Cardiac fibroblast (primary cell): ENCODE measurements at places on chromosomes 1 and 21.

- DNase-seq = no peak
Observed at GRCh38 chr21:26365849-26366248, 195.3 kb upstream of the APP start.

DNA sequence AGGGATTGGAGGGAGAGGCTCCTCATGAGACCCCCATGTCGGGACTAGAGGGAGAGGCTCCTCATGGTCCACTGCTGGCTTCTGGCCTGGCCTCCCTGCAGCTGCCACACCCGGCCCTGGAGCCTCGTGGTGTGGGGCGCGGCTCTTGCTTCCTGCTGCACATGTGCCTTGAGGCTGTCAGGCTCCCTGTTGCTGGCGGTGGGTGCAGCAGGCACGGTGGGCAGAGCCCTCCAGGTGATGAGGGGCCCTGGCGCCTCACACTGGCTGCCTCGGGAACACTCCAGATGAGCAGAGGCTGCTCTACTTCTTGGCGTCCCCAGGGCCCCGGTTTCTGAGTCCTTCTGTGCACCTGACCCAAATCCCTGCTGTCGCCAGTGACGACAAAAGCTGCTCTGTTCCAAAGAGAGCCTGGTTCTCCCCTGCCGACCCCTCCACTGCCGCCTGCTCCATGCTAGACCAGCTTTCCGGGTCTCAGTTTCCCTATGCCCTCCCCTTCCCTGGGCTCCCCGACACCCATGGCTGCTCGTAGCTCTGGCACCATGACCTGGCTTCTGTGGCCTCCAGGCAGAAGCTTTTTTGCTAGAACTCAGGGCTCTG is 9.7 kb upstream of the ATAD3B start:
- no peak for DNase-seq

DNA sequence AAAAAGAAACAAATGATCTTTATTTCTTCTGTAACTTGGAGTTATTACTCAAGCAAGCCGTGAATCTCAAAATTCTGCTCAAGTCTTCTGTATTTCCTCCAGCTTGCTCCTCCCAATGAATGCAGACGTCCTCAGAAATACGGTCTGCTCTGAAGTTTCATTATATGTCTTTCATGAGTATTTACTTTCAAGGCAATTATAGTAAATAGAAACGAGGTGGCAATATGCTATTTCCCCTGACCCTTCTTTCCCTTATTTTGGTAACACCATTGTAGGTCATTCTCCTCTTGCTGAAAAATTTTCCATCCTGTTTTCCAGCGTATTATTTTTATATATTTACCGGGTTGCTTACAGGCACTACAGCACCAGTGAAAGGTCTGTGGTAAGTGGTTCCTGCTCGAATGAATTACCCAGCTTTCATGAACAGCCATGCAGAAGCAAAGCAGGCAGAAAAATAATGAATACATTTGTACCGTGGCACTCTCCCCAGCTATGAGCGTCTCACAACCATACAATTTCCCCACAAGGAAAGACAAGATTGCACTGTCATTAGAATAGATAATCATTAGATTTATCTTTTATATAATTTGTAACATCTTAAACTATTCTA is 350.9 kb upstream of the PKN2 start:
- DNase-seq = no peak

- no peak for DNase-seq
Observed at GRCh38 chr1:189524501-189524900, 953.2 kb downstream of the BRINP3 start.

DNA sequence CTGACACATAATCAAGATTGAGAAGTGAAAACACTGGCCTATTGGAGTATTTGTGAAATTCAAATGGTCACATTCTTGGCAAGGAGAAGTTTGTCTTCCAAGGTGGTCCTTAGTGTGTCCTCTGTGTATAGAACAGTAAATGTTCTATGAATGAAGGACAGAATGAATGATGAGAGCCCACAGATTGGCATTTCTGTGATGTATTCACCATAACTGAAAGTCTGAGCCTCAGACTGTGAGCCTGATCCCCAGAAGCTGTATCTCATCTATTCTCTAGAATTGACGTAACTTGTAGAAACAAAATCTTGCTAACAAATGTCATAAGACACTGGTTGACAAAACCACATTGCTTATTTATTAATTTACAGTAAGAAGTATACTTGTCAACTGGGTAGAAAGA is 111.5 kb upstream of the ETV3 start:
- DNase-seq = no peak

- no peak for DNase-seq
Observed at GRCh38 chr1:95407131-95407885, 173.3 kb downstream of the RWDD3 start.

DNA sequence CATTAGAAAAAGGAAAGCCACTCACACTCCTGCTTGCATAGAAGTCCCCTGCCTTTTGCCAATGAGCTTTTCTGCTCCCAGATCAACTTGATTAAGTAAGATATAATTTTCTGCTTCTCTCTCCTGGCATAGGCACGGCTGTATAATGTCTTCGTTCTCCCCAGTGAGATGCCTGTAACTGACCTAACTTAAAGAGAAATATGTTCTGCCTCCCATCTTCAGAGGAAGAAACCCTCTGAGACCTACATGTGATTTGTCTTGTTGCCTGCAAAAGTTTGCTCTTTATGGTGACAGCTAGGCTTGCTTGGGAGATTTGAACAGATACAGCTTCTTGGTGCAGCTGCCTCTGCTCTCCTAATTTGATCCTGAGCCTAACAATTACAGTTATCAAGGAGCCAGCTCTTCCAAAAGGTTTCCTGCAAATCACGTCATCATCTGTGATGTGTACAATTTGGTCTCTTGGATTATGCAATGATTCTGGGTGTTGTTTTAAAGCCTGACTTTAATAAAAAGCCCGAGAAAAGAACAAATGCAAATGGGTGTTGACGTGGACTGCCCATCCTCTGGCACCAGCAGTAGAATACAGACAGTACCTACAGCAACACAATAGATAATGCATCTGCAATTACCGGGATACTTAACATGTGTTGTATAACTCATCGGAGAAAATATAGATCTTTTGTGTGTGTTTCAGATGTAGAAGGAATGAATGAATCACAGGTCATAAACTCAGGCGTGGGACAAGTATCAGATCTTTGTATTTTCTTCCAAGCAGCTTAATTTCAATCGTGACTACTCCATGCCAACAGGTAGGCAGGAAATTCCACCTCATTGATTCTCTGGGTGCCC is 76.2 kb upstream of the KAZN start:
- peak; percentile 69 for DNase-seq

GRCh38 chr1:170537798-170538503 is 6.0 kb downstream of the GORAB start:
- peak; percentile 85 for DNase-seq

DNA sequence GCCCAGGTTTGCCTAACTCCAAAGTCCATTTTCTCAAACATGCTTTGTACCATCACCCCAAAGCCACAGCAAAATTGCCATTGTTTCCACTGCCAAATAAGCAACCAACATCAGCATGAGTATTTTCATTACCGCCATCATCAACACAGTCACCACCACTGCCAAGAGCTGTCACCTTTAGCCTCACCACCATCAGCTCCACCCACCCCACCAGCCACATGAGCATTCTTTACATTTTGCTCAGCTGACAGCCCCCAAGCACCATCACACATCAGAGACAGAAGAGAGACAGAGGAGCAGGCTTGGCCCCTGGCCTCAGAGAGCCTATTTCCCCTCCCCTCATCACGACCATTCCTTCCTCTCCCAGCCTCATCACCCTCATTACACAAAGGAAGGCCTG is 42.7 kb downstream of the TAS1R2 start:
- peak; percentile 8 for DNase-seq

GRCh38 chr1:89499320-89499719 is 25.3 kb upstream of the LRRC8B start:
- no peak for DNase-seq

GRCh38 chr1:89635825-89636815 is 3.2 kb downstream of the LRRC8C start:
- peak; percentile 79 for DNase-seq

- DNase-seq = no peak
Observed at GRCh38 chr1:13646521-13646920, 53.5 kb upstream of the PRDM2 start.

DNA sequence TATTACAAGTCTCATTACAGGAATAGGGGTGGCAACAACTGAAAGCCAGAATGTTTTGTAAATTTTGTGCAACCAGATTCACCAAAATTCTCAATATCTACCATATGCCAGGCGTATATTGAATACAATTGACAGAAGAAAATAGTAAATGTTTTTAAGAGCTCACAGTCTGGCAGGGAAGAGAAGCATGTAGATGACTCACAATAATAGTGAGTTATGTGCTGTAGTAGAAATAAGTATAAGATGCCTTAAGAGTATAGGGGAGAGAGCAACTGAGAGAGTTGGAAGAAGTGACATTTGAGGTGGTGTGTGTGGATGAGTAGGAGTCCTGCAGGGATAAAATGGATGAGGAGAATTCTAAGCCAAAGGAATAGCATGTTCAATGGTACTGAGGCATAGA is 170.5 kb upstream of the FGGY start:
- DNase-seq = peak; percentile 40

DNA sequence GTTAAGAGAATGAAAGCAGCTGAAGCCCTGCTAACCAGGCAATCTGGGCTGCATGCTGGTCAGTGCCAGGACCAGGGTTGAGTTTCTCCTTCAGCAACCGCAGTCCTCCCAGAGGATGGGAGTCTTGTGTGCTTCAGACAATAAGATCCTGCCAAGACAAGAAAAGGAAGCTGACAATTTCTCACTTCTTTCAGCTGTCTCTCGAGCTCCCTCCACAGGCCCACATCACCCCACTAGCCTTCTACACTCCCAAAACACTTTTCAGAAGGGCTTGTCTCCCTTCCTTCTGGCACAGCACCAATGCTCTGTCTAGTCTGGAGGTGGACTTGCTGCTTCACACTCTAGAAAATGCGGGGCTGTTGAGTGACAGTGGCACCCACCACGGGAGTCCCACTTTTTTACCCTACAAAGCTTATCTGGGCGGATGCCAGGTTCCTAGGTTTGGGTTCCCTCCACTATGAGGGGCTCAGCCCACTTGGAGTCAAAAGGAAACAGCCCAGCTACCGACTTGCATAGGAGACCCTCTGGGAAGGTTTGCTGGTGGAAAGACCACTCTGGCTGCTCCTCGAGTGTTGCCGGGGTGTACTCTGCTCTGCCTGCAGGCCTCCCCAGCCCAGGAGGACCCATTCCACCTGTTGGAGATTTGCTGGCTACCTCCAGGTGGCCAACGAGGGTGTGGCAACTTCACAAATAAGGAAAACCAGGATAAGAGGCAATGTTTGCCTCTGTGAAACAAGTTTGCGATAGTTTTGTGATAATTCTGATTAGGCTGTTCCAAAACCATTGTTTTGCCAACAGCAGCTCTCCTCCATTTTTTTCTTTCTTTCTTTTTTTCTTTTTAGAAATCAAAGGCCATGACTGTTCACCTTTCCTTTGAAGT is 68.9 kb downstream of the TENT5C start:
- DNase-seq = peak; percentile 76

- DNase-seq = no peak
Observed at GRCh38 chr1:2593251-2593878, 6.8 kb downstream of the PRXL2B start.

GRCh38 chr1:204716660-204717059 is 31.1 kb upstream of the LRRN2 start:
- DNase-seq = no peak

DNA sequence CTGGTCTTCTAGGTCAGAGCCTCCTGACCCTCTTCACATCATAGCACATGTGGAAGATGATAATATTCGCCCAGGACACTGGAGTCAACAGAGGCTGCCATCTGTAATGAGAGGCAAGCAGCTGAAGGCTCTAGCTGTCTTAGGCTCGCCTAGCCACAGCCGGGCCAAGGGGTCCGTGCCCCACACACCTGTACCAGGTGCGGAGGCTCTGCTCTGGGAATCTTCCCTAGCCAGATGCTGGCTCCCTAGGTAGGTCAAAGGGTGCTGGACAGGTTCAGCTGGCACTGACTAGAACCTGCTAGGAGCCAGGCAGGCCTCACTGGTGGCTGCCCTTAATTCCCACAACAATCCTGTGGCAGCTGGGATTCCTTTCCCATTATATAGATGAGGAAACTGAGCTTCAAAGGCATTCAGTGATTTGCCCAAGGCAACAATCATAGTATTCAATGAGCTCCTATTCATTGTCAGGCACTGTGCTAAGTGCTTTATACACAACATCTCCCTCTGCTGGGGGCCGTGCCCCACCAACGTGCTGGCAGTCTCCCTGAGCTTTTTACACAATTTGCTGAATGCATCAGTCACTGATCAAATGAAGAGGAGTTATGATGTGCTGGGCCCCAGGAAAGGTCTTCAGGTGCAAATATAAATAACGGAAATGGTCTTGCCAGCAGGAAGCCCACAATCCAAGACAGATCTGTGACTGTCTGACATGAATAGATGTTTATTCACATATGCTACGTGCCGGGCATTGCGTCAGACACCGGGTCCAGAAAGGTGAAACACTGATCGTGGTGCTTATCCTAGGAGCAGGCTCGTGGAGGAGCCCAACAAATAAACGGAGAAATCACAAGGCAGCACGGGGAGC is 58.0 kb downstream of the DDX20 start:
- DNase-seq = no peak

DNA sequence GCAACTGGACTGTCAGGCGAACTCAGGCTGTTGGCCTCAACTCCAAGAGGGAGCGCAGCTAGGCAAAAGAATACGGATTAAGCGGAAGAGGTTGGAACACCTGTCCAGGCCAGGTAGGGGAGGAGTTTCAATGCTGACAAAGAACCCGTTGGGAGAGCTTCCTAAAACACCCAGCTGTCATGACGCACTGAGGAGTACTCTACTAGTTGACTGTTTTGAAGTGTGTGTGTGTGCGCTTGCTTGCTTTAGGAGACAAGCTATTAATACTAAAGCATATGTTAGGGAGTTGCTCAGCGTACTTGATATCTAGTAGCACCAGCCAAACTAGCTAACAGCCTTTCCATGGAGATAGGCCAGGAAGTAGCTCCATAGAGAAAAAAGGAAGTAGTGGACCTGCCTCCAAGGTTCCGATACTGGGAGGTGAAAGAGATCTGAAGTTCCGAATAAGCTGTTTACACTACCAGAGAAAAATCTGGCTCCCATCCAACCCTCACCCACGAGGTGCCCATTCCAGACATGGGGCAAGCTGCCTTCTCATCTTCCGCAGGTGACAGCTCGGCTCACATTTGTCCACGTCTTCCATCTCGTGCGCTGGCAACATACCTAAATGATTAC is 974 bp upstream of the FNBP1L start:
- peak; percentile 21 for DNase-seq

DNA sequence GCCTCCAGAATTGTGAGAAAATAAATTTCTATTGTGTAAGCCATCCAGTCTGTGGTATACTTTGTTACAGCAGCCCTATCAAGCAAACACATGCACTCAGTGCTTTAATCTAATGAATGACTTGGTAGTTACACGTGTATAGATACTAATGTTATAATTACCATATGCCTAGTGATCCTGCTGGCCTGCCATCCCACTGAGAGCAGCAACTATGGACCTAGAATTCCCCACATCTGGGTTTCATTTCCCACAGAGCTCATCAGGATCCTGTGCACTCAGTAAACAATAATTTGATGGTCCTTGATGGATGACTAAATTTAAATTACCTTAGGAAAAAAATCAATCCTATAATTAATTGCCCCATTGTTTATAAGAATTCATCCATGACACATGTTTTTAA is 86.5 kb upstream of the RGS1 start:
- peak; percentile 8 for DNase-seq

GRCh38 chr1:176051902-176052518 is 155.1 kb downstream of the COP1 start:
- DNase-seq = peak; percentile 7

GRCh38 chr1:160658814-160659193 is 12.0 kb upstream of the SLAMF1 start:
- no peak for DNase-seq

- DNase-seq = peak; percentile 23
Observed at GRCh38 chr1:93453911-93454310, 6.0 kb downstream of the FNBP1L start.

GRCh38 chr1:904310-904950 is 19.3 kb upstream of the SAMD11 start:
- peak; percentile 82 for DNase-seq
